ENCODE measurements at places on chromosomes 2 and 18.

- DNase-seq: no peak
Measured at GRCh38 chr18:52337276-52337675, 2.7 kb upstream of the DCC start.

DNA sequence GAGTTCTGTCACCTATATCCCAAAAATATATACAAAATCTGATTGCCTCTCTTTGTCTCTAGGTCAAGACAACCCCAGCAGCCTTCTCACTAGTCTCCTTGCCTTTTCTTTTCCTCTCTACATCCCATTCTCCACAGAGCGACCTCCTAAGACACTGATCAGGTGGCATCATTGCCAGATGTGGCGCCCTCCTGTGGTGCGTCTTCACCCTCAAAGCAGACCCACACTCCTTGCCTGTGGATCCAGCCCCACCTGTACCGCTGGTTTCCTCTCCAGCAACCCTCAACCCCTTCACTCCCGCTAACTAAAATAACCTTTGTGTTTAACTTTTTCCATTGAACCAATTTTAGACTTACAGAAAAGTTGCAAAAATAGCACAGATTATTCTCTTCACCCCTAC, 273.3 kb downstream of the GLI2 start:
- no peak for DNase-seq

GRCh38 chr2:238098901-238099713, 1.0 kb upstream of the ESPNL start:
- DNase-seq: no peak

DNA sequence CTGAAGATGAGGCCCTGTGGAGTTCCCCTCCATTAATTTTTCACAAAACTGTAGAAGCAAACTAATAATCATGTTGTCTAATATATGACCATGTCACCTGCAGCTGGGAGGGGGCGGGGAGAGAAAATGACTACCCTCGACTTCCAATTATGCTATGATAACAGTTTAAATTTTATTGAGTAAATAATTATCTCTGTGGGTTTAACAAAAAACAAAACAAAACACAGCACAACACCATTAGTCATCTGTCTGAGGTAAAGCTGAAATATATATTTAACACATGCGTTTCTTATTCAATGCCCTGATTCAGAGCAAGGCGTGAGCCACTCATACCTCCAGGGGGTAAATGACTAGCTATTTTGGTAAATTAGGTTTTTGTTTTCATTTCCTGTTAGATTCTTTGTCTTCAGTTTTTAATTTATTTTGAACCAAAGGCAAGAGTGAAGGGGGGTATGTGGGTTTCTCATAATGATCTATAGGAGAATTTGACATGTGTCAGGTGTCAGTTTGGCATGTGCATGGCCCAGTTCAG, 77.4 kb upstream of the ZCCHC2 start:
- no peak for DNase-seq

DNA sequence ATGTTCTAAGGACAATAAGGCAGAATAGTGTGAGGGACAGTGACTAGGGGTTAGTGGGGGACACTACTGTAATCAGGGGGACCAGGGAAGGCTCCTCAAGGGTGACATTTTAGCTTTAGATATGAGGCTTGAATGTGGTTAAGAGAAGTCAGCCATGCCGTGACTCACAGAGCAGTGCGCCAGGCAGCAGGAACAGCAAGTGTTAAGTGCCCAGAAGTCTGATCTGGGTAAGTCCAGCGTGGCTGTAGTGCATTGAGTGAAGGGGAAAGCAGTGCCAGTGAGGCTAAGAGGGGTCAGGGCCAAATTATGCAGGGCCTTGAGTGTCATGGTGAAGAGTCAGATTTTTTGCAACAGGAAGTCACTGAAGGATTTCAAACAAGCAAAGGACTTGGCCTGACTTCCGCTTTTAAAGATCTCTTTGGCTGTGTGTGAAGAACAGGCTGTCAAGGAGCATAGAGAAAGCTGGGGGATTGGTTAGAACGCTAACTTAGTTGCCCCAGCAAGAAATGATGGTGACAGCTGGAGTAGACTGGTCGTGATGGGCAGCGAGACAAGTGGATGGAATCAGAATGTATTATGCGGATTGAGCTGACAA, 151.5 kb downstream of the MSH2 start:
- no peak for DNase-seq

- no peak for DNase-seq
Measured at GRCh38 chr18:45751766-45752165, 27.8 kb downstream of the SLC14A1 start.

DNA sequence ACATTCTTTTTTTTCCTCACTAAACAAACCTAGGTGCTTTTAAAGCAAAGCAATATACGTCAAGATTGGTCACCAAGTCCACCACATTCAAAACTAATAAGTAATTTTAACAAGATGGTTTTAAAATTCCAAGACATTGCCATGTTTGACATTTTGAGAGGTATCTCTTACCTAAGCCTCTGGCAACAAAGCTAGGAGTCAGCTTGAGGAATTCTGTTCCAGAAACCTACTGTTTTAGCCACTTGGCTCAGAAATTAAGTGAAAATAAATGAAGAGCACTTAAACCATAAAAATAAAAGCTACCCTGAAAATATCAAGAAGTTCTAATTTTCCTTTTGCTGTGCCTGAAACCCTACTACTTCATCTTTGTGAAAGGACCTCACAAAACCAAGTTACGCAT, 30.0 kb upstream of the CHMP3 start:
- no peak for DNase-seq

- DNase-seq: no peak
Measured at GRCh38 chr2:202460119-202460518, 84.0 kb downstream of the BMPR2 start.

- DNase-seq: no peak
Measured at GRCh38 chr2:181779288-181780021, 99.1 kb upstream of the NEUROD1 start.

DNA sequence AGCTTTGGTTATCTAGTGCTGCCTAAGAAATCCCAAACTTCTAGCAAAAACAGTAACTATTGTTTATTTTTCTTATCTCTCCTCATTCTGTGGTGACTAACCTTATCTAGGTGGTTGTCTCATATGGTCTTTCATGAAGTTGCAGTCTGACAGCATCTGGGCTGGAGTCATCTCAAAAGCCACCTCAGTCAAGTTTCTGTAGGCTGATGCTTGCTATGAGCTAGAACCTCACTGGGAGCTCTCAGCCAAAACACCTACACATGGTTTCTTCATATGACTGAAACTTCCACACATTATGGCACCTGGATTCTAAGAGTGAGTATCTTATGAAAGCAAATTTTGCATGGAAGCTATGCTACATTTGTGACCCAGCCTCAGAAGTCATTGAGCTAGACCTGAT, 596.4 kb upstream of the VRK2 start:
- no peak for DNase-seq

- no peak for DNase-seq
Measured at GRCh38 chr2:129713337-129713736, 266.1 kb upstream of the RAB6C start.

DNA sequence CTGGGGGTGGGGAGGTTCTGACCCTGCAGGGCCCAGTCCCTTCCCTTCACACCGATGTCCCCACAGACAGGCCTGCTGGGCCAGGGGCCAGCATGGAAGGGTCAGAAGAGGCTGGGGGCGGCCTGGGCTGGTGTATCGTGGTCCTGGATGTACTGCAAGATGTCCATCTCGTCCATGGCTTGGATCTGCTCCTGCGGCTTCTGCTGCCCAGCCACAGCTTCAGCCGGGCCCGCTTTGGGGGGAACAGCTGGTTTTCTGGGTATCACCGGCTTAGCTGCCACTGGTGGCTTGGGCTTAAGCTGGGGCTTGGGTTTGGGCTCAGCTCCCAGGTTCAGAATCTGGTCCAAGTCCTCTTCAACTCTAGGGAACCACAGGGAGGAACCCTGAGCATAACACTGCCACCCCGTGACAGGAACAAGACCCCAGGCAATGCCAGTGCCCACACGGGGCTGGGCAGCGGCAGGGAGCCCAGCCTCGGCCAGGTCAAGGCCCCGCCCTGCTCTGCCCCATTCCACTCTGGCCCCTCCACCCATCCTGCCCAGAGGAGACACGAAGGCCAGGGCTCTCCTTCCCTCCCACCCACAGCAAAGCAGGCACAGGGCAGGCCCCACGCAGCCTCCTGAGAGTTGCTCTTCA, 31.9 kb downstream of the HS1BP3 start:
- no peak for DNase-seq

DNA sequence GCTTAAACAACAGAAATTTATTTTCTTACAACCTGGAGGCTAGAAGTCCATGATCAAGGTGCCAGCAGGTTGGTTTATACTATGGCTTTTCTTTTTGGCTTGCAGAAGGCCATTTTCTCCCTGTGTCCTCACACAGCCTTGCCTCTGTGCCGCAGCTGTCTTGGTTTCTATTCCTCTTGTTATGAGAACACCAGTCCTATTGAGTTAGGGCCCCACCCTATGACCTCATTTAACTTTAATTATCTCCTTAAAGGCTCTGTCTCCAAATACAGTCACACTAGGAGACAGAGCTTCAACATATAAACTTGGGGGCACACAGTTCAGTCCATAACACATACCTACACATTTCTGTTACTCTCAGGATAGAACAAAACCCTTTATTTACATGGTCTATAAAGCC, 17.3 kb upstream of the RHOB start:
- no peak for DNase-seq

GRCh38 chr2:103005393-103005792, 243.6 kb downstream of the TMEM182 start:
- DNase-seq: no peak

DNA sequence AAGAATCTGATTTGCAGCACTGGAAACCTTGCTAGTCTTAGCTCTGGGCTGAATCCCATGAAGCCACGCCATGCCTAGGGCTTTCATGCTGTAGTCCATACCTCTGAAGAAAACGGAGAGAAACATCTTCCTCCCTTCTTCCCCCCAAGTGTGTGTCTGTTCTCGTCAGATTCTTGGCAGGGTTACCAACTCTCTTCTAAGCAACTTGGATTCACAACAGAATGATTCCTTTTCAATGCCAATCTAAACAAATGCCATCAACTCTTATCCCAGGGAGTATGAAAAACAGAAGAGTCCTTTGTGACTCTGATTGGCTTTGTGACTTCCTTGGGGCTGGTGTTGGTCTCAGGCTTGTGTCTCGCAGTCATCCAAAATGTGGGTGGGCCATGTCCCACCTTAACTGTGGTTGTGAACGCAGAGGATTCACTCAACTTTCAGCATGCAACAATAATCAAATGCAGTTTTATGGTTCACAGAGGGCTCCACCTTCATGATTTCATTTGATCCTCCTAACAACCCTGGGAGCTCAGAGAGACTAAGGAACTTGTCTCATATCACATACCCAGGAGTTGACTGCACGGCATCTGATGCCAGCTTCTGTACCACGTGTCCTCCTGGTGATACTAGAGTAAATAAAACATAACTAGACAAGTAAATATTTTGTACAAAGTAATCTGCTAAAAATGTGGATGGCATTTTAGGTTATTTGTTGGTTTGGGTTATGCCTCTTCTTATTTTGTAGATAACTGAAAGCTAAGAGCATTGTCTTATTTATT, 186.0 kb upstream of the TNP1 start:
- DNase-seq: no peak

DNA sequence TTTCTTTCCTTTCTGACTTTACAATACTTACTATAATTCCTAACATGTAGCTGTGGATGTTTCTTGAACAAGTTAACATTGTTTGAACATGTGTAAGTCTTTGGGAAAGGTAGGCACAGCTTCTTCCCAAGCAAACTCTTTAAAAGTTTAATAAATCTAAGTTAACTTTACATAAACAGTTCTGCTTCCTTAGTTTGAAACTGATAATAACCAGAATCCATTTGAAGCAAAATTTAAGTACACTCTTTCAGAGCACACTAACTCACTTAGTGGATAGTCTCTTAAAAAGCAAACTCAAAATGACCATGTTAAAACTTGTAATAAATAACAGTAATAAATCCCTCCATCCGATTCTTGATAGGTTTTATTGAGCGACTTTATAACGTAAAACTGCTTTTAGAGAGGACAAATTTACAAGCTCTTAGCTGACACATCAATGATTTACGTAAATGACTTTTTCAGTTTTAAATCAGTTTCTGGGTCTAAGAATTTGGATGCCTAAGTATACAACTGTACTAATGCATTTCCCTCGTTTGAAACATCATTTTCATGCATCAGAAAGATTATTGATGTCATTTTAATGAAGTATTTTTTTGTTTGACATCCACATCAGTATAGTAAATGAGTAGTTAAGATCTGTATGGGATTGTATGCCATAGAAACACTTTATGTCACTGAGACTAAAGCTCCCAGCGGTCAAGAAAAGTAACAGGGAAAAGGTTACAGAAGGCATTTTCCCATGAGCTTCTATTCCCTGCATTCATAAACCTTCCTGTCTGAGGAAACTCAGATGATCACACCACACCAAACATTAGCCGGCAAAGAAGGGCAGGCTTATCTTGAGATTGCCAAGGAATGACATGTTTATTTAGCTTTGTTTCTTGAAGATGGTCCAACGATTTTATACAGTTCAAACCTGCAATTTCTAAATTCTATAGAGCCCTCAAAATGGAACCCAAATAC, 67.5 kb downstream of the PDE1A start:
- DNase-seq: no peak

- DNase-seq: no peak
Measured at GRCh38 chr18:30057398-30057797, 985.1 kb downstream of the DSC3 start.

- DNase-seq: no peak
Measured at GRCh38 chr2:110829413-110830146, 97.2 kb downstream of the ACOXL start.

DNA sequence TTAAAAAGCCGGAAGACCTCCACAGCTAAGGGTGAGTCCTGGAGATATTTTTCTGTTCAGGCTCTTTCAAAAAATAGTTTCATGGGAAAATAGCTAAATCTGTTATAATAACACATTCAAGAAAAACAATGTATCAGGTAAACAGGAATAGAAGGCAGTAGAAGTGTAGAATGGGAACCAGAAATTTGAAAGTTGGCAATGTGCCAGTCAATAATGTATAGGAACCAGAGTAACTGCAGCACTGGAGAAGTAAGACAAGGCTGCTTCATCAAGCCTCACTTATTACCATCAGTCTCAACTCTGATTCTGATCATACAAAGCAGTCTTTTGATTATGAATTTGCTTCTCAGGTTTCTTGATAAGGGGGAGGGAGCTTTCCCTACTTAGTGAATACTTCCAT, 81.4 kb upstream of the VRK2 start:
- DNase-seq: no peak

DNA sequence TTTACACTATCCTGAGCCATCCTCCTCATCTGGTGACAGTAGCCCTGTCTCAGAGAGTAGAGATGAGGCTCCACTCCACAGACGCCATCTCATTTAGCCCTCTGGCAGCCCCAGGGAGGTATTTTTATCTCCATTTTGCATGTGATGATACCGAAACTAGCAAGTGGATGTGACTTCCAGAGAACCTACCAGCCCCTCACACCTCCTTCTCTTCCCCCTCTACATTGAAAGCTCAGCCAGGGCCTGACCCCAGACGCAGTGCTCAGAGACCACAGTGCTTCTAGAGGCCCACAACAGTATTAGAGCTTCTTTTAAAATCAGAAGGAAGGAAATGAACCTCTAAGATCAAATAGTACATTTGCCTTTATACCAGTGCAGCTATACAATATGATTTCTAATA, 8.3 kb downstream of the GYPC start:
- DNase-seq: peak; percentile 77
